A549 treated with DMSO at 1 μM for 4 hours (cell line): ENCODE measurements at places on chromosomes 1 and 21. TPM values are rescaled to one million over a fixed set of nuclear protein-coding genes. Genes with fewer than 3 reads are reported as not detected.

The PSMB2 gene
- total RNA-seq, result 80.4 to 107 TPM (median 106 TPM) in 5 replicates

The RIMS3 gene
- 0.66 to 1.3 TPM (median 0.99 TPM) in 5 replicates for total RNA-seq

The SCAMP3 gene
- 105 to 133 TPM (median 125 TPM) in 5 replicates for total RNA-seq

The FBXO28 gene
- 25.0 to 32.1 TPM (median 28.1 TPM) in 5 replicates for total RNA-seq

The CD52 gene
- not detected in 5 replicates for total RNA-seq

The SLC45A3 gene
- 5.5 to 7.2 TPM (median 6.7 TPM) in 5 replicates for total RNA-seq

The C1orf226 gene
- total RNA-seq, result 0.73 to 1.1 TPM (median 0.78 TPM) in 5 replicates

The TNFSF18 gene
- total RNA-seq, result not detected in 5 replicates

The TRIM17 gene
- not detected in 5 replicates for total RNA-seq

The S100A1 gene
- 0.15 to 0.83 TPM (median 0.47 TPM) in 5 replicates for total RNA-seq
